Activated CD8-positive, alpha-beta memory T cell treated with anti-CD3 and anti-CD28 coated beads, Interleukin-2, amount 50 U/mL, for 4 hours (primary cell): ENCODE measurements at places on chromosomes 11 and 22.

DNA sequence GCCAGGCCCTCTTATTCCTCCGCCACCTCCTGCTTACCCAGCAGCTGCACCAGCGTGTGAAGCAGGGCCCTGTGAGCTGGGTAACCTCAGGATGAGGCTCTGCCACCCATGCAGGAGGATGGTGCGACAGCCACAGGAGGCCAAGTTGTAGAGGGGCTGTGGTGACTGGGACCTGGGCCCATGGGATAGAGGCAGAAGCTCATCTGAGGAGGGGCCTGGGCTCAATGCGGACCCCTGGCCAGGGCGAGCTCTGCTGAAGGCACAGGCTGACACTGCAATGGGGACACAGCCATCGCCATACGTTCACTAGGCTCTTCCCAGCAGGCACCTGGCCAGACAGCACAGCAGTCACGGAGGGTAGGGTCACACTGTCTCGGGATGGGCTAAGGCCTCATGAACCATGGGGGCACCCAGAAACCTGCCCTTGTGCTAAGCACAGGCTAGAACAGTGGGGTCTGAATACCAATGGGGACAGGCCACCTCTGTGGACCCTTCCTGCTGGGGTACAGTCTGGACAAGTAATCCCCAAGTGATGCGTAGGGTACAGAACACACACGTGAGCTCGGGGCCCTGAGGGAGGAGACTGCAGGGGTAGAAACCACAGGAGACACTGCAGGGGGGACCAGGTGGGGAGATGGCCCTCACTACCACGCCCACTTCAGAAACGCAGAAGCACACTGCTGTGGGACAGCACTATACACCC is 35.3 kb downstream of the GNB1L start:
- peak; percentile 6 for DNase-seq

GRCh38 chr11:59000003-59000402 is 60.7 kb downstream of the GLYATL1 start:
- DNase-seq, result no peak

GRCh38 chr11:35963911-35964310 is 20.0 kb downstream of the LDLRAD3 start:
- DNase-seq, result no peak

- DNase-seq, result no peak
Measured at GRCh38 chr11:72112978-72113808, 698 bp upstream of the ANAPC15 start.

DNA sequence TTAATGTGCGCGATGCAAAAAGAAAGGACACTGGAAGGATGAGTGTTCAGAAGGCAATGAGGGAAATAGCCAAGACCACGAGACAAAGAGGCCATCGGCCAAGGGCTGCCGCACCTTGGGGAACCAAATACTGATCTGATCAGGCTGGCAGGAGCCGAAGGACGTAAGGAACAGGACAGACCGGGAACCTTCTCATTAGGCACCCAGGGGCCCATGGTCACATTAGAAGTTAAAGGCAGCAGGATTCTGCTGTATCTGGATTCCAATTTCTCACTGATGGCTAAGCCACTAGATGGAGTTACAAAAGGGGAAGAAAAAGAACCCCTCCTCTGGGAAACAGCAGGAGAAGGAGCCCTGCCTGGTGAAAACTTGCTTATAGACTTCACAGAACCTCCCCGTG is 28.8 kb upstream of the CPT1A start:
- DNase-seq, result no peak

- DNase-seq, result no peak
Measured at GRCh38 chr22:44574640-44575380, 76.8 kb upstream of the RTL6 start.

DNA sequence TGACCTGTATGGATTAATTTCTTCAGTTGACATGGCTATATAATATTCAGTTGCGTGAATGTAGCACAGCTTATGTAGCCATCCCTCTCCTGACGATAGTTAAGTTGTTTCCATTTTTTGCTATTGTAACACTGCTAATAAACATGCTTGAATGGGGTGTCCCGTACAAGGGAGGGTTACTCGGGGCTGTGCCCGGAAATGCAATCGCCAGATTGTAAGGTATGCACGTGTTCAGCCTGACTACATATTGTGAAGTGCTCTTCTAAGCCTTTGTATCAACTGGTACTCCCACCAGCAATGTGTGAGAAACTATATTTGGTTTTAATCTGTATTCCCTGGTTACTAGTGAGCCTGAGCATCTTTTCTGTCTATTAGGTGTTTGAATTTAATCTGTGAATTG is 16.1 kb downstream of the ST3GAL4 start:
- DNase-seq, result no peak

DNA sequence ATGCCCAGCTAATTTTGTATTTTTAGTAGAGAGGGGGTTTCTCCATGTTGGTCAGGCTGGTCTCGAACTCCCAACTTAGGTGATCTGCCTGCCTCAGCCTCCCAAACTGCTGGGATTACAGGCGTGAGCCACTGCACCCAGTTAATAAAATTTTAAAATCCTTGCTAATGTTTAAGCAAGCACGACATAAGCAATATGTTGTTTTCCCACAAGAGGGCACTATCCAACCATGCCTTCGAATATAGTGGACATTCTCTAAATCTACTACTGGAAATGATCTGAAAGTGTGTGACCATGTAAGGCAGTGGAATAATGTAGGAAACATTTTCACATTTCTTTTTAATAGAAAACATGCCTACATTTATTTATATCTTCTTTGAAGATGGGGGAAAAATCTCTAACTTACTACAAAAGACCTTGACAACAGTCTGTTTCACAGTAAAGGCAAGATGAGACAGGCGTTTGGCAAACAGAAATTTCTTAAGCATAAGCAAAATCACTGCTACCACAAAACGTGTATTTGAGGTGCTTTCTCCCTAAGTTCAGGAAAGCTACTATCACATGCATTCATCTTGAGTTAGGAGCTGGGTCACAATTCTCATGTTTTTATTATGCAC is 38.2 kb downstream of the PITPNB start:
- DNase-seq, result no peak

DNA sequence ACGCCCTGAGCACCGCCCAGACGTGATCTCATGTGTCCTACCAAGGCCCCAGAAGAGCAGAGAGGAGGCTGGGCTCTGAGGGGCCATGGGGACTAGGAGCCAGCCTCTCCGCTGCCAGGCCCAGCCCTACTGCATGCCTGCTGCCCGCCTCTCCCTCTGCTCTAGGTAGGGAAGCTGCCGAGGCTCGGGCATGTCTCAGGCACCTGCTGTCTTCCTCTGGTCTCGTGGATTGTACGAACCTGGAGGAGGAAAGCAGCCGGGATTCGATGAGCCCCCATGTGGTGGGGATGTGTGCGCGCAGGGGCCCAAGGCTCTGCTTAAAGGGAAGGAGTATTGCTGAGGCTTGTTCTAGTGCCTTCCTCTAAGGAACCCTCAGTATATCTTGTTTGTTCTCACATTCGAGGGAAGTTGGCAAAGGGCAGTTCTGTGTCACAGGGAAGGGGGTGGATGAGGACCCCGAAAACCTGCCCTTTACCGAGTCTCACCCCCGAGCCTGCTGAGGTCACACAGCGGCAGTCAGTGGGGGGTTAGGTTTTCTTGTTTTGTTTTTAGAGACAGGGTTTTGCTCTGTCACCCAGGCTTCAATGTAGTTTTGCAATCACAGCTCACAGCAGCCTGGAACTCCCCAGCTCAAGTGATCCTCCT is 21.2 kb downstream of the DAGLA start:
- no peak for DNase-seq

GRCh38 chr11:332651-333480 is 12.2 kb upstream of the IFITM3 start:
- no peak for DNase-seq

DNA sequence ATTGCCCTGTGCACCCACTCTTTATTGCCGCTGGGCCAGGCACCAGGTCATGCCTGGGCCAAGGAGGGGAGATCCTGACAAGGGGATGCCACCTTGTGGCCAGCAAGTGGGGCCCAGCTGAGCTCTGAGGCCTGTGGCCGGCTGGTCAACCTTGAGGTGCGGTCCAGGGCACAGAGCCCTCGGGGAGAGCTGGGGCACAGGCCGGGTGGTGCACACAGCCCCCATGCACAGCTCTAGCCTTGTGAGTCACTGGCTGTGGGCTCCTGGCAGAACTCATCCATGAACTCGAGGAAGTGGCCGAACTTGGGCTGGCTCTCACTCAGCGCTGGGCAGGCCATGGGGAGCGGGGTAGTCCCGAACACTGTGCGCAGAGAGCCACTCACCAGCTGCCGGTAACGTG is 94.3 kb downstream of the RNF169 start:
- no peak for DNase-seq

GRCh38 chr11:40230821-40231220 is 1228.6 kb downstream of the LRRC4C start:
- DNase-seq, result no peak

DNA sequence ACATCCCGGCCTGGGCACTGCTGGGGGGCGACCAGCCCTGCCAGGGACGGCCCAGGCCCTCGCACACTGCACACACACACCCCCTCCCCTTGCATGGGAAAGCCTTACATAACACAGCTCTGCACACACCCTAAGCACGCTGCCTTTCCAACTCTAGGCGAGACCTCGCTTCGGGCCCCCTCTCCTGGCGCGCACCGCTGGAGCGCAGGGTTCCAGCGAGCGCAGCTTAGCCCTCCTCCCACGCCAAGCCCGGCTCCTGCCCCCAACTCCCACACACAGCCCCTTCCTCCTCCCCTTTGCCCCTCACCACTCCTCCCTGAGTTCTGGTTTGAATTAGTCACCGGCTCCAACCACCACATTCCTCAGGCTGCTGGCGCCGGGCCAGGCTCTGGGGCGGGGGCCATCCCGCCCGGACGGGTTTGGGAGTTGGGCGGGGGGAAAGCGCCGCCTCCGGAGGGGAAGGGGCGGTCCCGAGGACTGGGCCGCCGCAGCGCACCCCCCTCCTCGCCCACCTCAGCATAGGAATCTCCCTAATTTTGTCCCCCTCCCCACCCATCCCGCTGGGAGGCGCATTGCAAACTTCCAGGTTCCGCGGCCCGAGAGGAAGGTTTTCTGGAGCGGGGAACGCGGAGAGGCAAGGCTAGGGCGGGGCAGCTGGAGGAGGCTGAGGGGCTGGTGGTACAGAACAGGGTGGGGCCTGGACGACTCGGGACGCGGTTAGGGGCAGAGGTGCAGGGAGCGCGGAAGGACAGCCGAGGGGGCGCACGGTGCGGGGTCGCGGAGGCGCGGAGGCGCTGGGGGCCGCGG is 966 bp downstream of the AHNAK start:
- DNase-seq, result peak; percentile 61

DNA sequence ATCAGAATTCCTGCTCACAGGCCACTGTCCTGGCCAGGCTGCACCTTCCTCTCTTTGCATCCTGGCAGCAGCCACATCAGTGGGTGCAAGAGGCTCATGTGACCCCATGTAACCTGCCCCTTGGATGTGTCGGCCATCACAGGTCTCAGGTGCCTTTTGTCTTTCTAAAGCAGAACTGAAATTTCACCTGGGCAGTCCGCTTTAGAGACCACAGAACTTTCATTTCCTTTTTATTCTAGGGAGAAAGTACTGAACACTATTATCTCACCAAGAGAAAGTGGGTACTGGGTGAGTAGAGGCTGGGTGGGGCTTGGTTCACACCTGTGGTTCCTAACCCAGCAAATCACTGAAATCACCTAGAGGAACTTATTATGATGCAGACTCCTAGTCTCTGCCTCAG is 51.7 kb upstream of the NUP160 start:
- DNase-seq, result no peak

GRCh38 chr11:2535673-2536439 is 91.0 kb downstream of the KCNQ1 start:
- peak; percentile 13 for DNase-seq

GRCh38 chr11:65132238-65132987 is 1.9 kb downstream of the SYVN1 start:
- no peak for DNase-seq

- DNase-seq, result no peak
Measured at GRCh38 chr11:33059331-33060007, 20.1 kb downstream of the TCP11L1 start.

DNA sequence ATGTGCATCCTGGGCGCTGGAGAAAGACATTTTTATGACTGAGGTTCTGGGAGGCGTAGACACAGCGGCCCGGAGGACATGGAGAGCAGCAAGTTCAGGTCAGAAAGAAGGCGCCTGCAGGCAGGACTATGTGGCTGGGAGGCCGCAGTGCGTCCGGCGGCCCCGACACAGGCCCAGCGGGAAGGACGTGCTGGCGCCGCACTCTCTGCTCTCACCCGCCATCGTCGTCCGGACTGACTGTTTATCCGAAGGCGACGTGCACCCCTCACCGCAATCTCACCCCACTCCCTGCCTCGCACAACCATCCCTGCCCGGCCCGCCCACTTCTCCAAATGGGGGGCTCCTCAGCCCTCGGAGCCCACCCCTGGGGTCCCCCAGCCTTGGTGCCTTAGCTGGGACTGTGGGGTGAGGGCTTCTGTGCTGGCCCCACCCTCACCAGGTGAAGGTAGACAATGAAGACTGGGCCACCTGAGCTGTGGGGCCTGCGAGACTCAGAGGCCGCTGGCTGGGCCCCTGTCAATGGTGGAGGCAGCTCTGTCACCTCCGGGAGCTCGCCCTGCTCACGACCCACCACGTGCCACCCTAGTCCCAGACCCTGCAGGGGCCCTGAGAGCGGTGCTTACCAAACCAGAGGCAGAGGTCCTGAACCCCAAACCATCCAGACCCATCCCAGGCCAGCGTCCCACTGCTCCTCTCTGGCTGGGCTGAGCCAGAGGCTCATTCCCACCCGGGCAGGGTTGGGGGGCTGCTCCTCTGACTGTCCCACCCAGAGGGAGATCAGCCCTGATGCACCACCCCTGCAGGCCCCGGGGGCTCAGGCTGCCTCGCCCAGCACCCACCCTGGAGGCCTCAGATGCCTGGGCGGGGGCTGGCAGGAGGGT is 16.2 kb upstream of the MUC5B start:
- DNase-seq, result peak; percentile 14

- no peak for DNase-seq
Measured at GRCh38 chr22:43168471-43169309, 17.3 kb downstream of the TSPO start.

- DNase-seq, result peak; percentile 6
Measured at GRCh38 chr11:2527621-2528291, 82.9 kb downstream of the KCNQ1 start.

DNA sequence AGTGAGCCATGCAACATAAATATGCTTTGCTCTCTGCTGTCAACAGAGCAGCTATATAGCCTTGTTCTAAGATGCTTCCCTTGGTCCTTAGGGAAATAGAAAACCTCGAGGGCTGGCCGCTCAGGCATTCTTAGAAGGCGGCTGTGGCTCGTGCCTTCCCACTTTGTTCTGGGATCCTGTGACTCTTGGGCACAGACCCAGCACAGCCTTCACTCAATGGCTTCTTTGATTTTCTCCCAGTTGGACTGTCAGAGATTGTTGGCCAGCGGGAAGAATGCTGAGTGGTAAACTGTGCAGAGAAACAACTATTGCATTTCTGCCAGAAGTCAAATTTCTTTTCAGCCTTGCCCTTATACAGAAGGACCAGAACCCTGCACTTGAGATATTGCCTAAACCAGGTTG is 9.5 kb upstream of the MICAL2 start:
- DNase-seq, result no peak

- peak; percentile 94 for DNase-seq
Measured at GRCh38 chr22:20495861-20496681, 476 bp upstream of the KLHL22 start.
